Activated CD4-positive, alpha-beta T cell treated with anti-CD3 and anti-CD28 coated beads, Interleukin-2, Interleukin-6, amounts not matched to agents 100 ng/mL and 50 ng/mL, durations not matched to agents 16 hours and 8 hours (primary cell): ENCODE measurements at places on chromosomes 1 and 21.

DNA sequence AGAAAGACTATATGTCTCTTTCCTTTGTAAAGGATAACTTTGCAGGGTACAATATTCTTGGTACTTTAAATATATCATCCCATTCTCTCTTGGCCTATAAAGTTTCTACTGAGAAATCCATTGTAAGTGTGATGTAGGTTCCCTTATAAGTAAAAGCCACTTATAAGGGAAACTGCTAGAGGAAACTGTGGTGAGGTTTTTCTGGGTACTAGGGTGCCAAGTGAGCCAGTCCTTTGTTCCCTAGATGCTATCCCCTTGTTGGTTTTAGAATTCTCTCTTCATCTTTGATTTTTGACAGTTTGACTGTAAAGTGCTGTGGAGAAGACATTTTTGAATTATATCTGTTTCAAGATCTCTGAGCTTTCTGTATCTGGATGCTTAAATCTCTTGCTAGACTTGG is 108.9 kb upstream of the NEK7 start:
- peak; percentile 40 for DNase-seq

- peak; percentile 92 for DNase-seq
Observed at GRCh38 chr1:89762779-89763648, 57.8 kb upstream of the LRRC8D start.

- no peak for DNase-seq
Observed at GRCh38 chr1:229412056-229412455, 21.8 kb downstream of the ACTA1 start.

DNA sequence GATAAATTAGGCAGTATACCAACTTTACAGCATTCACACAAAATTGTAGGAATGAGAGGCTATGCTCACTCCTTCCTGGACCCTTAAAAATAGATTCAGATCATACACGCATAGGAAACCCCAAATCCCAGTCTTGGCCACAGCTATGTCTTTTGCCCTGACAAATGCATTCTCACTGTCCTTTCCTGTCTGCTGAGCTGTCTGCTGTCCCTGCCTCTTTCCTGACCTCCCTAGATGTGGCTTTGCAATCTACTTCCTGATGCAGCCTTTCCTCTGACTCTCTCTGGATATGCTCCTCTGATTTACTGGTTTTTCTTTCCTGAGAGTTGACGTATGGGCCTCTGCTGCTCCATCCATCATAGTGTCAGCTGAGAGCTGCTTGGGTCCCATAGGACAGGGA is 59.8 kb upstream of the SLC35F3 start:
- DNase-seq: no peak

DNA sequence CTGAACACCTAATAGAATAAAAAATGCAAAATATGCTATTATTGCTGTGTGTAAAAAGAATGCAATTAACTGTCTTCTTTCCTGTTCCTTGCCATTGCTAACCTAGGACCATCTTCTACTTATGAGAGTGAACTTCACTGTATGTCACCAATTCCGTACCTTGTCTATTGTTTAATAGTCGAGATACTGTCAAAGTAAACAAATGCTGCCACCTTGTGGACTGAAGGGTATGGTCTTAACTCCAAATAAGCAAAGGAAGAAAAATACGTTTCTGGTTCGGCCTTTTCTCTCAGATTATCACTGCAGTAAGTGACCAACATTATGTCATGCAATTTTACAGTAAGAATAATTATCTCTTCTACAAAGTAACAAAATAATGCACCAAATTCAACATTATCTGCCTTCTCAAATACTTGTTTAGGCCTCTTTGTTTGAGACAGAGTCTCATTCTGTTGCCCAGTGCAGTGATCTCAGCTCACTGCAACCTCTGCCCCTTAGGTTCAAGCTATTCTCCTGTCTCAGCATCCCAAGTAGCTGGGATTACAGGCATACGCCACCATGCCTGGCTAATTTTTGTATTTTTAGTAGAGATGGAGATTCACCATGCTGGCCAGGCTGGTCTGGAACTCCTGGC is 133.4 kb downstream of the COP1 start:
- peak; percentile 58 for DNase-seq

DNA sequence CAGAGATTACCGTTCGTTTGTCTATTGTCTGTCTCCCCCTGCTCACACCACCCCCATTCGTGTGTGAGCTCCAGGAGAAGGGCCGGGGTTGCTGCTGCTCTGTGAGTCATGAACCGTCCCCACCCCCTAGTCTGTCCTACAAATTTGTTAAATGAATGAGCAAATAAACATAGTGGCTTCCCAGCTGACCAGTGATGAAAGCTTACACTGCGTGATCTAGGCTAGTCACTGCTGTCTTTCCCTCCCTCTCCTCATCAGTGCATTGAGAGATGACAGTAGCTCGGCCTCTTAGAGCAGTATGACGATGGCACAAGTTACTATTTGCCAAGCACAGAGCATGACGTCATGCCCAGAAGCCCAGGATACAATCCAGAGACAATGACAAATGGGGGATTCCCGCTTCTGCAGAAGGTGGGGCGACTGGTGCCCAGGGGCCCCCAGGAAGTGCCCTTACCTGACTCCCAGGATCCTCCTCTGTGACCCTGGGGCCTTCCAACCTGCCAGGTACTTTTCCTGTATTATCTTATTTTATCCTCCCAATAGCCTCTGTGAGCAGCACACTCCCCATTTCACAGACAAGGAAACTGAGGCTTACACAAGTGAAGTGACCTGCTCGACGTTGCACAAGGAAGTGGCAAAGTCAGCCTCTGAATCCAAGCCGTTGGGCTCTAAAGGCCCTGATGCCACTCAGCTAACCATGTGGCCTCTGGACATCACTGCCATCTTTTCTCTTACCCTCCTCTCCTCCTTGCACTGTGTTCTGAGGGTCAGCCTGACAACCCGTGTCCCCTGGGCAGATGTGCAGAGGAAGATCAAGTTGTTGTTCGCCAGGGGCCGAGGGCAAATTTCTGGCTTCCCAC is 8.6 kb upstream of the EPHA2 start:
- no peak for DNase-seq

- DNase-seq: no peak
Observed at GRCh38 chr1:225437710-225438437, 10.0 kb upstream of the LBR start.

- DNase-seq: no peak
Observed at GRCh38 chr1:39337067-39337466, 132.6 kb downstream of the MACF1 start.
